ENCODE measurements at places on chromosomes 3 and 15.

- no peak for DNase-seq
Measured at GRCh38 chr3:13825821-13826220, 54.0 kb downstream of the WNT7A start.

DNA sequence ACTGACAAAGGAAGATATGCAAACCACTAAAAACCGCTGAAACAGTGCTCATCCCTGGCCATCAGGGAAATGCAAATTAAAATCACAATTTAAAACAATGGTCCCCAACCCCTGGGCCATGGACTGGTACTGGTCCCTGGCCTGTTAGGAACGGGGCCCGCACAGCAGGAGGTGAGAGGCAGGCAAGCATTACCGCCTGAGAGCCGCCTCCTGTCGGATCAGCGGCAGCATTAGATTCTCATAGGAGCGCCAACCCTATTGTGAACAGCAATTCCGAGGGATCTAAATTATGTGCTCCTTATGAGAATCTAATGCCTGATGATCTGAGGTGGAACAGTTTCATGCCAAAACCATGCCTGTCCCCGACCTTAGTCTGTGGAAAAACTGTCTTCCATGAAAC is 14.4 kb downstream of the SLC12A6 start:
- no peak for DNase-seq

- no peak for DNase-seq
Measured at GRCh38 chr3:66466606-66467270, 34.1 kb downstream of the LRIG1 start.

DNA sequence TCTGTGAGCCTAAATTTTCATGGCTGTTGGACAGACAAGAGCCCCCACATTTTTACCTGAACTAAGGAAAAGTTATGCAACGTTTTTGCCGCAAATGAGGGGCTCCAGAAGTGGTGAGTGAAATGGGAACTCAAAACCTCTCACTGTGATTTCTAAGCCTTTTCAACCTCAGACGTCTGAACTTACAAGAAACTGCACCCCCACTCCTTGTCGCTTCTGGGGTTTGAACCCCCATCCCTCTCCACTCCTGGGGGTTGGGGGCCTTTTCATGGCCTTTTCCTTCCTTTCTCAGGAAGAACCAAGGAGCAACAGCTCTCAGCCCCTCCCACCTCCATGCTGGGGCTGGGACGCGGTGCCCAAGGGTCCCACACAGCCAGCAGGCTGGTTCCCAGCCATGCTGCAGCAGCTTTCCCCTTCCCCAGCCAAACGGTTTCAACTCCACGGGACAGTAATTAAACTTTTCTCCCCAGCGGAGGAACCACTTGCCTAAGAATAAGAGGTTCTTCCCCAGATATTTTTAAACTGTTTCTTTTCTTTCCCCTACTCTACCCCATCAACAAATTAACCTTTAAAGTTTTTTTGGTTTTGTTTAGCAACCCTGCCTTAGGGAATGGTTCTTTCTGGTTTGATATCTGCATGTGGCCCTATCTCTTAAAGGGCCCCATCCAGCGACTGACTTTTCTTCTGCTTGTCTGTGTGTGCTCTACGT is 387.6 kb upstream of the CBLB start:
- no peak for DNase-seq

GRCh38 chr15:75651810-75652543 is 4.3 kb downstream of the SNX33 start:
- no peak for DNase-seq

DNA sequence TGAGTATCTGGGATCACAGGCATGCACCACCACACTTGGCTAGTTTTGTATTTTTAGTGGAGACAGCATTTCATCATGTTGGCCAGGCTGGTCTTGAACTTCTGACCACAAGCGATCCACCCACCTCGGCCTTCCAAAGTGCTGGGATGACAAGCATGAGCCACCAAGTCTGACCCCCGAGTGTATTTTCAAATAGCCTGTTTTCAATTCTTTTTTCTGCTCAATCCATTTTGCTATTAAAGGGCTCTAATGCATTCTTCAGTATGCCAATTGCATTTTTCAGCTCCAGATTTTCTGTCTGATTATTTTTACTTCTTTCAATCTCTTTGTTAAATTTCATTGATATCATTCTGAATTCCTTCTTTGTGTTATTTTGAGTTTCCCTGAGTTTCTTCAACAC is 5.8 kb downstream of the OR5H6 start:
- no peak for DNase-seq

DNA sequence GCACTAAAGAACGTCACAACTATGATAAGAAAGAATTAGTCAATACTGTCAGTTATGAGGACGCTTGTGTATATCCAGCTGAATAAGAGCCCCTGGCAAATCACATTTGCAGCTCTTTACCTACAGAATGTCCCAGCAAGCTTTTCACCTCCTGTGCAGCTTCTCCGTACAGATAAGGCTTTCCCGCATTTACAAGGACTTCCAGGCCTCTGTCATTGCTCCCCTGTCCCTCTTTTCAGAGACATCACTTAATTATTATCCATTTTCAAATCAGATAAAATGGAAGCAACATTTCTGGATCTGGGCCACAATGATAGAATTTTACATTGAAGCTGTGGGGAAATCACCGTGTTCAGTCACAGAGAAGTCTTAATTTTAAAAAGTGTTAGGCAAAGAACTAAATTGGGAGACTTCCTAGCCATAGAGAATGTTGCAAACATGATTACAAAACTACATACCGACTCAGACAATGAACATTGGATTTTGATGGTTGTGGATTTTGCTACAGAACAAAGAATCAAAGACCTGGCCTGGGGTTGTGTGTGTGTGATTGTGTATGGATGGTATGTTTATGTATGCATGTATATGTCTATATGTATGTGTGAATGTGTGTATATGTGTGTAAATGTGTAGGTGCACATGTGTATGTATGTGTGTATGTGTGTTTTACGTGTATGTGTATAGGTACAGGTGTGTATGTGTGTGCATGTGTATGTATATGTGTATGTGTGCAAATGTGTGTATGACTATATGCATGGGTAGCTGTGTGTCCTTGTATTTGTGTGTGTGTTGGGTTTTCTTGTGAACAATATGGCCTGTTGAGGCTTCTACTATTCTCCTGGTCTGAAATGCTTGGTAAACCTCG is 41.5 kb downstream of the MGLL start:
- DNase-seq = no peak

GRCh38 chr3:9891072-9891622 is 737 bp downstream of the JAGN1 start:
- DNase-seq = no peak

- no peak for DNase-seq
Measured at GRCh38 chr3:3848923-3849275, 49.7 kb downstream of the LRRN1 start.

- DNase-seq = no peak
Measured at GRCh38 chr3:39434574-39434973, 28.1 kb downstream of the RPSA start.

GRCh38 chr3:177713928-177714900 is 516.9 kb upstream of the TBL1XR1 start:
- DNase-seq = no peak

GRCh38 chr3:147089286-147089685 is 317.1 kb downstream of the ZIC4 start:
- DNase-seq = no peak

GRCh38 chr3:171005648-171006047 is 20.9 kb downstream of the SLC2A2 start:
- DNase-seq = no peak

GRCh38 chr3:134033315-134033996 is 3.7 kb upstream of the SLCO2A1 start:
- DNase-seq = no peak

GRCh38 chr15:101114166-101114565 is 137.7 kb downstream of the CHSY1 start:
- DNase-seq = no peak

- DNase-seq = no peak
Measured at GRCh38 chr3:23116081-23116837, 86.9 kb upstream of the UBE2E2 start.

DNA sequence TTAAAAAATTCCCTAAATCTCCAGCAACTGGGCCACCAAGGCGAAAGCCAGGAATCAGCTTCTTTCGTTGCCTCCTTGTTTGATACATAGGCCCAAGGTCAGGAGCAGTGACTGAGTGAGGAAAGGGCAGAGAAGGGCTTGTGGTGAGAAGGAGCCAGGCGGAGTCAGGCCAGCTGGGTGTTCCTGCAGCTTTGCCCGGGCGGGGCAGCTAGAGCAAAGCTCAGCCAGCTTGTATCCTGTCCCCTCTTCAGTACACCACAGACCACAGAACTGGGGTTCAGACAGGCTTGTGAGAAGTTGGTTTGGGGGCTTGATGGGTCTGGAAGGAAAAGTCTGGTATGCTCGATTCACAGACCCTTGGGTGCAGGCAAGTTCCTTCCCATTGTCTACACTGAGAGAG is 52.6 kb downstream of the CCK start:
- no peak for DNase-seq

DNA sequence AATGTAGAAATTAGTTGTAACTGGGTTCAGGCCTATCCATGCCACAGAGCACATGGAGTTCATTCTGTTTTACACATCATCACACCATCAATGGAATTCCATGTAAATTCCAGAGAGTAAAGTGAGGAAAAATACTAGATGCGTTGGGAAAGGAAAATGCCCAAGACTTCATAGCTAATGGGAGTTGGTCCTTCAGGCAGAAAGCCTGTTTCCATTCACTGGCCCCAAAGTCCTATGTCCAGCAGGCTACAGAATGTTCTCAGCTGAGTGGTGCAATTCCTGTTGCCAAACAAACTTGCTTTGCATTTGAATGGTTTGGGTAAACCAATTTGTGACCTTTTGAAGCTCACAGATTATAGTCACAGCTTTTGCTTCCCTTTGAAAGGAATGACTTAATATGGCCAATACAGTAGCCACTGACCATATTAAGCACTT is 164.6 kb upstream of the PFN2 start:
- no peak for DNase-seq

GRCh38 chr3:54712539-54712938 is 215.3 kb downstream of the LRTM1 start:
- no peak for DNase-seq

DNA sequence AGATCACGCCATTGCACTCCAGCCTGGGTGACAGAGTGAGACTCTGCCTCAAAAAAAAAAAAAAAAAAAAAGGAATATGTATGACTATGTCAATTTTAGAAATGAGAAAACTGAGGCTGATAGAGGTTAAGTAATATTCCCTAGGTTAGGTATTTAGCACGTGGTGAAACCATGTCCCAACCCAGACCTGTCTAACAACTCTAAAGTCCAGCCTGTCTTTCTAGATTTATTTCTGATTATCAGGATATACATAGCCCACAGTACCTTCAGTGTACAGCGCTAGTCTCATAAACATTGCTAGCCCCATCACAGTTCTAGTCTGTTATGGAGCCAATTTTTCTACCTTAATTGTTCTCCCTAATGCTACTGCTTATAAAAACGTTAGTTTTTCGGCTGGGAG is 88.4 kb upstream of the RAP2B start:
- no peak for DNase-seq

GRCh38 chr3:153911116-153911515 is 210.1 kb upstream of the ARHGEF26 start:
- DNase-seq = no peak

- DNase-seq = no peak
Measured at GRCh38 chr15:43168192-43169107, 16.8 kb upstream of the CCNDBP1 start.

- DNase-seq = no peak
Measured at GRCh38 chr3:49899815-49900214, 3.9 kb downstream of the MST1R start.

GRCh38 chr3:12347301-12347700 is 58.4 kb downstream of the PPARG start:
- DNase-seq = no peak

DNA sequence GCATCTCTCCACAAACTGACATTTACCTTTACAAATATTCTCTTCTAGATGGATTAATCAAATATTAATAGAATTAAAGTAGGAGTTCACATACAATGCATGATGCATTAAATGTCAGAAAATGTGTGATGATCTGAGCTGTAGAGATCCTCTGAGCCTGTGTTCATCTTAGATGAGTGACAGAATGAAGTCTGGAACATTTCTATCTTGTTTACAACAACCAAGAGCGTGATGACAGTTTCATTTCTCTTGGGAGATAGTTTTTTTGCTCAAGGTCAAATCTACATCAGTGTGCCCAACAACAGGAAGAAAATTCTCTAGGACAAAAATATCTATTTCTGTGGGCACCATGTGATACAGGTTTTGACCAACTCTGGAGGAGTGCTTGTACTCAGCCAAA is 211.9 kb downstream of the MYRIP start:
- no peak for DNase-seq

GRCh38 chr3:411226-411625 is 214.7 kb downstream of the CHL1 start:
- no peak for DNase-seq

DNA sequence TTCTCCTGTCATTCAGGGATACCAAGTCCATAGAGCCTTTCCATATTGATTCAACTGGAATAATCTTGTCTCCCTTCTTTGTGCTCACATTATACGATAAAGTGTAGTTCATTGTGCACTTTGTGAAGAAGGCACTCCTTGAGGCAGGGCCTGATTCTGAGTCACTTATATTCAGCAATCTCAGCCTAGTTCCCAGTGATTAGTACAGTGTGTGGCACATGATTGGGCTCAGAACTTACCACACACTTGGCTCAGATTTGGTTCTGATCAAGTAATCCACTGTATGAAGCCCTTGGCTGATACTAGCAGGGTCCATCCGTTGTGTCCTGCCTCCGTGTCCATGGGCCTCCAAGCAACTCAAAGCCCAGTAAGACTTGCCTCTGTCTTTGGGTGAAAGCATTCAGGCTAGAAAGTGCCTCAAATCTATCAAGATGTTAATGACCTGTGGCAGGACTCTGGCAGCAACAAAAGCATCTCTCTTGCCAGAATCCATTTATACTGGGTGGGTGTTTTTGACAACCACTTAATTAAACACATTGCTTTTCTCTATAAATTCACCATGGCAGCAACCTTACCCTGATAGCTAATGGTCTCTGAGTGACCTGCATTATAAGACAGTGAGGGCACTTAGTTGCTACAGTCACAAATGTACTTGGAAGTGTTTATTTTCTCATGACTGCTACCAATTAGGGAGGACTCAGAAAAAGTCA is 51.3 kb downstream of the TPRG1 start:
- DNase-seq = no peak

GRCh38 chr3:39419742-39420315 is 13.3 kb downstream of the RPSA start:
- DNase-seq = no peak
